Fibroblast of upper back skin (primary cell): ENCODE measurements at places on chromosomes 5 and 9.
A peak's percentile ranks its signal among the peaks of the same experiment; 100 is the strongest.

DNA sequence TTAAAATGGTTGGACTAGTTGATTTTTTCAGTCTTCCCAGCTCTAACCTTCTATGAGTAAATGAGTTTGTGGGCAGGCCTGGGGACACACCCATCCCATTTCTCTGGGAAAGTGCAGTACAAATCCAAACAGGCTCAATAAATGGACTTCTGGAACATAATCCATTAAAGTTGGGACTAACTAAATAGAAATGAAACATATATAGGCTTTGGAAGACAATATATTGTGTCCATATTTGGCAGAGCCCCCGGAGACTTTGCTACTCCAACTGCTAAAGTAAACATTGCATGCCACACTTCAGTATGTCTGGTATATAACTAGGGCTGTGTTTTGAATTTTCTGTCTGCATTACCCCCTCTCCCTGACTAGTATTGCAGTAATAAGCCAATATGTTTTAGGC lies 191.4 kb upstream of the DAB2 start:
- DNase-seq: no peak

DNA sequence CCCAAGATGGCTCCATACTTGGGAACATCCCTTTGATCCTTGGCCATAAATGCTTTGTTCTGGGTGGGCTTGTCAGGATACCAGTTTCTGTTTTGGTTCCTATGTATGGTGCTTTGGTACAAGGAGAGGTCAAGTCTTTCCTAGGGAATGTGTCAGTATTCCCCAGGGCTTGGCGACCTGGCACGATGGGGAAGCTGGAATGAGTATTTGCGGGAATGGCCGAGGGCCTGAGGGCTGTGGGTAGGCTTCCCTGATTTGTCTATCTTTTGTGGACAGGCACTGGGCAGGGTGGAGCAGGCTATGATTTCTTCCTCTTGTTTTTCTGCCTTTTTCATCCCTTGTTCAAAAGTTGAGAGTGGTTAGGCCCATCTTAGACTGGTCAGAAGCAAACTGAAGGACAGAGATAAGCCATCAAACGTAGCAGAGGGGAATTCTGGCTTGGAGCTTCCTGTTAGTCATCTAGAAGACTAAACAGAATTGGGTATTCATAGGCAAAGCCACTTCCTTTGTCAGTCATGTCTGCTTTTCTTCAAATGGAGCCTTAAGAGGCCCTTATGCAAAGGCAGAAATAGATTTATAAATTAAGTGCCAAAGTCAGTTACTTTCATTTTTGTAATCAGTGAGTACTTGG lies 13.7 kb downstream of the DOCK2 start:
- peak; percentile 55 for DNase-seq

DNA sequence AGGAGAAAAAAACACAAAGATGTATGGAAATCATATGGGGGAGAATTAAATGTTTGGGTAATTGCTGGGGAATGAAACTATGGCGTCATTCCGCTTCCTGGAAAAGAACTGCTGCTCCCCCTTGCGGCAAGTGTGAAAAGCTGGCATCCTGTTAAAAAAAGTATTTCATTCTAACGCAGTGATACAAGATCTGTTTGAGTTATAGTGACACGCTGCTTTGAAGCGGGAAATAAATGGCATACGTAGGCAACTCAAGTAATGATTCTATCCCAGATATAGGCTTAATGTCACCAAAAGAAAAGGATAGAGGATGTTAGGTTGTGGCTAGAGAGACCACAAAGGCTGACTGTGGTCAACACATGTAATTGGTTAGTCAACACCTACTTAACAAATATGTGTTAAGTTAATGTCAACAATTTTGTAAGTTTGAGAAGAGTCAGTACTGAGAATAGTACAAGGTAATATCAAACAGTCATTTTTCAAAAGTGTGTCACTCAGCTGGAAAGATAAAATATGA lies 70.2 kb upstream of the ALDH1A1 start:
- peak; percentile 68 for DNase-seq

DNA sequence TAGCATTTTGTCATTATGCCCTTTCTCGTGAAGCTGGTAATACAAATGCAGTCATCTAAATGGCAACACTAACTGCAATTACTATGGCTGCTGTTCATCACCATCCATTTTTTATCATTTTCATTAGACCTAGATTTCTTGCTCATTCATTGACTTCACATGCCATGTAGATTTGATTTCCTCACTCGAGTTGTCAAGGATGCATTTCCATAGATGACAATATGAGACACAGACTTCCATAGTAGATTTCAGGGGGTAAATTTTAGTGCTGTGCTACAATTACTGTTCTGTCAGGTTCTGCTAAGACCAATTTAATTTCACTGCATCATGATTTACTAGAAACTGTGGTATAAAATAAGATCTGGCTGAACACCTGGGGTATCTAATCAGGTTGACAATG lies 589.2 kb downstream of the SEMA5A start:
- no peak for DNase-seq

DNA sequence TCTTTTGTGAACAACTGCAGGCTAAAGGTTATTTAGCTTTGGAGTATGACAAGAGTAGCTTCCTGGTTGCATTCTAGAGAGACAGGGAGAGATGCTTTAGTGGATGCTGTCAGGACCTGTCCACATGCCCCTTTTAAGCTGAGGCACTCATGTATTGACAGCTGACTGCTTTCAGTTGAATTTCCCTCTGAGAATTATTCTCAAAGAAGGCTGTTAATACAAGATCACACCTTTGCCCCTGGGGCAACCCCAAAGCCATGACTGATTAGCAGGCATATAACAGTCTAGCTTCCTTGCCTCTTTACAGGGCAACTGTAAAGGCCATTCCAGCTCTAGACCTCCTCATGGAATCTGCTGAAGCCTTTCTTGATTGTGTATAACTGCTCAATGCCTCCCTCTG lies 117.6 kb upstream of the ATP10B start:
- no peak for DNase-seq

- DNase-seq: no peak
Observed at GRCh38 chr5:172048539-172049101, 42.2 kb upstream of the FBXW11 start.

DNA sequence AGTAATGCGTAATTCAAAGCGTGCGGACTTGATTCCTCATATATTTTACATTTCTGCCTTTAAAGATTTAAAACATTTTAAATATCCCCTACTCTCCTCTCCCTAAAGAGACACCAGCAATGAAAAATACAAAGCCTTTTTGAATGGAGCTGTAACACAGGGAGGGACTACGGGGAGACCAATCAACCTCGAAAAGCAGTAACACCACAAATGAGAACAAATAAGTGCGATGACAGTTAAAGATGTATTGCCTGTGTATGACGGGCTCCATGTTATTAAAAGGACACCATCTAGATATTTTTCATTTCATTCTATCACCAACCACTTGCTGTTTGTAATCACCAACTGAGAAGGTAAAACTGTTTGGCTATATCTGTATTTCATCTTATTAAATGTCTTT lies 230.3 kb upstream of the TBCA start:
- DNase-seq: no peak

GRCh38 chr5:15452781-15453180 lies 47.2 kb upstream of the FBXL7 start:
- DNase-seq: peak; percentile 78

DNA sequence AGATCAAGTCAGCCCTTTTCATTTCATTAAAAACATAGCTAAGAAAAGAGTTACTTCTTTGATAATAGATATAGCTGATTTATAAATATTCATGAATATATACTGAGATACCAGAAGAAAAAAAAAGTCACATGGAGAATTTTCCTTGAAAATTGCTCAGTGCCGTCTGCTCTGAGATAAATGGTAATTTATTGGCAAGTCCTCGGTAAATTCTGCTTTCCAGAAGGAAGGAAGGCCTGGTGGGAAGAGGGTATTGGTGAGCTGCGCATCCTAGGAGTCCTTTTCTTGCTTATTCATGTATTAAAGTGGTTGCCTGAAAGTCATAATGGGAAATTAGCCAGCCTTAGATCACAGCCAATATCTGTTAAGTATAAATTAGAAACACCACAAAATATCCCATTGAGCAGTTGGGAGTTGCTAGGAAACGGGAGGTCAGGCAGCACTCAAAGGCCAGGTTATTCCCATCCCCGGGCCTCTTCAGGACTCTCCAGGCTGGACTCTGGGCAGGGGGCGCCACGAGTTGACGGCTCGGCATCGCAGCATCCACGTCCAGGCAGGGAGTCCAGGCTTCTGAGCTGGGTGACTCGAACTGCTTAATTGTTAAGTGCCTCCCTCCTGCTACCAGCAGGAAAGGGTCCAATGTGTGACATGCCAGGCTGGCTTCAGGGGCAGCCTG lies 116.7 kb upstream of the RETREG1 start:
- DNase-seq: no peak

DNA sequence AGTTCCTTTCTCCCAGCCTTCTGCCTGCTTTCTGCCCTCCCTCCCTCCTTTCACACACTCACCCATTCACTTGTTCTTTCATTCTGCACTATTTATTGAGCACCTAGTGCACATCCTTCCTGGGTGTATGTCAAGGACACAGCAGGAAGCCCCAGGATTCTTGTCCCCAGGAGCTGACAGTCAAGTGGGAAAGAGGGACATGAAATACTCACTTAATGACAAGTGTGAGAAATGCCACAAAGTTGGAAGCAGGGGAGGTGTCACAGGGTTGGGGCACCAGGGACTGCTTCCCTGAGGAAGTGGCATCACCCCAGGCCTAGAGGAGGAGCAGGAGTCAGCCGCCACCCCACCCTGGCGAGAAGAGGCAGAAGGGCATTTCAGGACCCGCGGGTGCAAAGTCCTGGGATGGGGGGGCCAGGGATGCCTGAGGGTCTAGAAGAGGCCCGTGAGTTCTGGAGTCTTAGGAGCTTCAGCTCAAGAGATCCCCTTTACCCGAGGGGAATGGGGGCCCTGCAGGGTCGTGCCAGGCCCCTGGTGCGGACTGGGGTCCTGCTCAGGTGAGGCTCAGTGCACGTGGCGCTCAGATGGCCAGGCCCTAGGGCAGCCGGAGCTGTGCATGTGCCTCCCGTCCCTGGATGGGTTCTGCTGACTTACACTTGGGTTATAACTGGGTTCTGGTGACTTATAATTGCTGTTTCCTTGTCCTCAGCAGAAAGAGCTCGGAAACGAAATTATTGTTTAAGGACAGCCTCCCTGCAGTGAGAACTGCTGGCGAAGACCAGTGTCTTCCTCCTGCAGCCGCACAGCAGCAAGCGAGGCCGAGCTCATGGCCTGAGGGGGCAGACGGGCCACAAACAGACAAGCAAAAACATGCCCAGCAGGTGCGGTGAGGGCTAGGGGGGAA lies 16.9 kb upstream of the LAMC3 start:
- DNase-seq: no peak

DNA sequence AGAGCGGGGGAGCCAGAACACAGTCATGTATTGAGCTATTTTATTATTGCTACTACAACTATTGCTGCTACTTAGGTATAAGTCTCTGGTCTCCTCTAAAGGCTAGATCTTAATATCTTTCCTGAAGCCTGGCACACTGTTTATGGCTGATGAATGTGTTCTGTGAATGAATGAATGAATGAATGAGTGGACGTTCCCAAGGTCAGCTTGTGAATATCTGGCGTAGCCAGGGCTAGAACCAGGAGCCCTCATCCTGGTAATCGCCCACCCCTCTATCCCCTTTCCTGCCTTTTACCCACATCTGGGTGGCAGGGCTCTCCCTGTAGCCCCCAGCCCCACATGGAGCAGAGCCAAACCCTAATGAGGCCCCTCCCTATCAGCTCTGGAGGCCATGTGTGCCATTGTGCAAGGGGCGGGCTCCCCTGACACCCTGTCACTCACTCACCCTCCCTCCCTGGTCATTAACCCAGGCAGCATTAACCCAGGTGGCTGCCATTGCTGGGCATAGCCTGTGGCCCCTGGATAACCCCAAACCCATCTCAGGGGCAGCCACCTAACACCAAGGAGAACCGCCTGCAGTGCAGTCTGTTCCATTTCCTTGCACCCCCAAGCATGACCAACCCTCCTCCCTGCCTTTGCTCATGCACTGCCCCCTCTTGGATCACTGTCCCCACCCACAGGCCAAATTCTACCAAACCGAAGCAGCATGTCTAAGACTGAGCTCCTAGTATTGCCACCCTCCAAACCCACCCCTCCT lies 2.0 kb upstream of the AKNA start:
- DNase-seq: no peak

GRCh38 chr9:70466976-70467561 lies 52.6 kb upstream of the KLF9 start:
- DNase-seq: peak; percentile 82
